Frontal cortex (tissue), 4 donors: ENCODE measurements at places on chromosomes 2 and 18. TPM values are rescaled to one million over a fixed set of nuclear protein-coding genes. Genes with fewer than 3 reads are reported as not detected.

DNA sequence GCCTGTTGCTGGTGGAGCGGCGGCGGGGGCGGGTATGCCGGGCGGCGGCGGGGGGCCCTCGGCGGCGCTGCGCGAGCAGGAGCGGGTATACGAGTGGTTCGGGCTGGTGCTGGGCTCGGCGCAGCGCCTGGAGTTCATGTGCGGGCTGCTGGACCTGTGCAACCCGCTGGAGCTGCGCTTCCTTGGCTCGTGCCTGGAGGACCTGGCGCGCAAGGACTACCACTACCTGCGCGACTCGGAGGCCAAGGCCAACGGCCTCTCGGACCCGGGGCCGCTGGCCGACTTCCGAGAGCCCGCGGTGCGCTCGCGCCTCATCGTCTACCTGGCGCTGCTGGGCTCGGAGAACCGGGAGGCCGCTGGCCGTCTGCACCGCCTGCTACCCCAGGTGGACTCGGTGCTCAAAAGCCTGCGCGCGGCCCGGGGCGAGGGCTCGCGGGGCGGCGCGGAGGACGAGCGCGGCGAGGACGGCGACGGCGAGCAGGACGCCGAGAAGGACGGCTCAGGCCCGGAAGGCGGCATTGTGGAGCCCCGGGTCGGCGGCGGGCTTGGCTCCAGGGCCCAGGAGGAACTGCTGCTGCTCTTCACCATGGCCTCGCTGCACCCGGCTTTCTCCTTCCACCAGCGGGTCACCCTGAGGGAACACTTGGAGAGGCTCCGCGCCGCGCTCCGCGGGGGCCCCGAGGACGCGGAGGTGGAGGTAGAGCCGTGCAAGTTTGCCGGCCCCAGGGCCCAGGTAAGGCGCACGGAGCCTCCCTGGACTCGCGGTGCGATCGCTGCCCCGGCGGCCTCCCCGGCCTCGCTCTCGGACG is 1.0 kb downstream of the ZCCHC2 start:
- peak; percentile 46 for DNase-seq

GRCh38 chr2:8342407-8342806 is 339.4 kb upstream of the ID2 start:
- no peak for DNase-seq

- no peak for DNase-seq
These were observed 15.1 kb downstream of the GMCL1 start for GRCh38 chr2:69844560-69844959.

- DNase-seq = no peak
These were observed 459.5 kb downstream of the FBXO15 start for GRCh38 chr18:73688161-73688560.

DNA sequence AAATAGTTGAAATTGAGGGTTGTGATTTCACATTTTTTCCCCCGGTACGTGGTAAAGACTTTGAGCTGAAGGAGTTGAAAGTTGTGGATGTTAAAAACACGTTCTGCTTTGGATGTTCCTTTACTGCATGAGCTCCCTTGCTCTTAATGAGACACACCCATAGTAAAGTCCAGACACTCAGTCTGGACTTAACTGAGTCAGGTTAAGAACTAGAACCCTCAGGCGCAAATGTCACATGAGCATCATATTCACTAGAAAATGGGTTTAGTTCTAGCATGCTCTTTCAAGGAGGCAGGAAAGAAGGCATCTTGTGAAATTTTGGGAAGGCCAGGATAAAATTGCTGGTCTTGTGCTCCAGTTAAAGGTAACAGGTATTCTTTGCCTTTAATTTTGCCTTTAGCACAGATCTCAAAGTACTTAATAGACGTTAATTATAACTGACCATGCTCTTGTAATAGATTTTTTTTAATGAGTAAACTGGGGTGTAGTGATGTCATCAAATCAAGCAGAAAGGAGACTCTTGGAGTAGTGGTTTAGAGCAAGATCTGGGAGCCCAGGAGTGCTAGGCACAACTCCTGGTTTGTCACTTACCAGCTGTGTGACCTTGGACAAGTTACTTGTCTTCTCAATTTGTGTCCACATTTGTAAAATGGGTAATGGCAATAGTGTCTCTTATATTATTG is 20.6 kb downstream of the ITGA6 start:
- no peak for DNase-seq

- no peak for DNase-seq
These were observed 22.9 kb downstream of the CCT7 start for GRCh38 chr2:73257021-73257420.

DNA sequence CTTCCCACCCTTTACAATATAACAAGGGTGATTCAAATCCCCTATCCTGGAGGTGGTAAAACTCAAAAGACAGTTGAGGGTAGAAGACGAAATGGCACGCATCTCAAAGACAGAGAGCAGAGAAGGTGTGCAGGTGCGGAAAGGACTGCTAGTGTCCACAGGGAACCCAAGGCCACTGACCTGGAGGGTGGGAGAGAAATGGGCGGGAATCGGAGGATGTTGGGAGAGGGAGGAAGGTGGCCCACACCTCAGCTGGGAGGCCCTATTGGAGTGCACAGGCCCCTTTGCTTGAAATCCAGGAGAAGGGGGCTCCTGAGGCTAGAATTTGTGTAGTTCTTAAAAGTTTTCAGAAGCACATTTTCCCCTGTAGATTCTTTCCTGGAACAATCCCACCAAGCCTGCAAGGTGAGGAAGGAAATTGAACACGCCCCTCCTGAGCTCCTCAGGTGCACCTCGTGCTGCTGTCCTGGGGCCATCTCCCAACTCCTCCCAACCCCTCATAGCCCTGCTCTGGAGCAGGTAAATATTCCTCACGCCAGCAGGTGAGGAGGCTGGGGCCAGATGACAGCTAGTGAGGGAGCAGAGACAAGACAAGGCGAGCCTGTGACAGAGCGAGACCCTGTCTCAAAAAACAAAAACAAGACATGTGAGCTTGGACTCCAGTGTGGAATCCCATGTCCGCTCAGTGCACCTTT is 99.3 kb downstream of the MCFD2 start:
- DNase-seq = no peak

DNA sequence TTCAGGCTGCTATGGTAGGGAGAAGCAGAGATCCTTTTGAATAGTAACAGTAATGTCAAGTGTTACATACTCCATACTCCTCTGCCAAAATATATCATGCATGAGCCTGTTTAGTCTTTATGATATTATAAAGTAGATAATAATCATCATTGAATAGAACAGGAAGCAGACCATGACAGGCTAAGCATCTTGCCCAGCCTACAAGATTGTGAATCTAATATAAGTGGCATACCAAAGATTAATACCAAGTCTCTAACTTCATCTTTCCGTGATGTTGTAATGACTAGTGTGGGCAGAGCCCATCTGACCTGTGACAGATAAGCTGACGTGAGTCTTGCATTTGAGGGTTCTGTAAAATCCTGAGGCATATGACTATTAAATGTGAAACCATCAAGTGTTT is 13.1 kb downstream of the NDUFB3 start:
- DNase-seq = no peak

GRCh38 chr2:221492636-221493035 is 79.5 kb downstream of the EPHA4 start:
- no peak for DNase-seq

CFAP221 gene
- total RNA-seq = 7.3 TPM
